ENCODE measurements at places on chromosomes 13 and 19.
A peak's percentile ranks its signal among the peaks of the same experiment; 100 is the strongest.

- no peak for DNase-seq
Measured at GRCh38 chr19:3506384-3507340, 551 bp downstream of the FZR1 start.

GRCh38 chr19:7215176-7215575 is 79.0 kb downstream of the INSR start:
- no peak for DNase-seq

GRCh38 chr13:50355797-50356196 is 340.6 kb downstream of the KCNRG start:
- DNase-seq = no peak

DNA sequence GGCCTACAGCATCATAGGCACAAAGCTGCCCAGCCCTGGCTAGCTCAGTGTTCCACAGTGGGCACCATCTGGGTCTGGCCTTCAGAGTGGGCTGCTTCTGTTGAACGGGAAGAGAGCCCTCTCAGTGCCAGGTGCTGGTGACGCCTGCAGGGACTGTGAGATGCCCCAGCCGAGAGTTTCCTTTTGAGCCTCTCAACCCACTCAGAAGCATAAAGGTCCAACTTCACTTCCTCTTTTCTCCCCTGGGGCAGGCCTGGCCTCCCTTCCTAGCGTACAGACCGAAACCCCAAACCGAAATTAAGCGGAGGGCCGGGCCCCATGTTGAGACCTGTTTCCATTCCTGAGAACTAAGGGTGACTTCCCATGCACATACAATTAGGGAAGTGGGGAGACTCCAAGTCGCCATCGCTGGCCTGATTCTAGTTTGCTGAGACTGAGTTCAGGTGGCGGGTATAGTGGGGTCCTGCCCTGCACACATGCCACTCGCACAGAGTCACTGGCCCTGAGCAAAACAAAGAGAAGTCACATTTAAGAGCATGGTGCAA is 6.9 kb downstream of the RAB8A start:
- peak; percentile 94 for DNase-seq

DNA sequence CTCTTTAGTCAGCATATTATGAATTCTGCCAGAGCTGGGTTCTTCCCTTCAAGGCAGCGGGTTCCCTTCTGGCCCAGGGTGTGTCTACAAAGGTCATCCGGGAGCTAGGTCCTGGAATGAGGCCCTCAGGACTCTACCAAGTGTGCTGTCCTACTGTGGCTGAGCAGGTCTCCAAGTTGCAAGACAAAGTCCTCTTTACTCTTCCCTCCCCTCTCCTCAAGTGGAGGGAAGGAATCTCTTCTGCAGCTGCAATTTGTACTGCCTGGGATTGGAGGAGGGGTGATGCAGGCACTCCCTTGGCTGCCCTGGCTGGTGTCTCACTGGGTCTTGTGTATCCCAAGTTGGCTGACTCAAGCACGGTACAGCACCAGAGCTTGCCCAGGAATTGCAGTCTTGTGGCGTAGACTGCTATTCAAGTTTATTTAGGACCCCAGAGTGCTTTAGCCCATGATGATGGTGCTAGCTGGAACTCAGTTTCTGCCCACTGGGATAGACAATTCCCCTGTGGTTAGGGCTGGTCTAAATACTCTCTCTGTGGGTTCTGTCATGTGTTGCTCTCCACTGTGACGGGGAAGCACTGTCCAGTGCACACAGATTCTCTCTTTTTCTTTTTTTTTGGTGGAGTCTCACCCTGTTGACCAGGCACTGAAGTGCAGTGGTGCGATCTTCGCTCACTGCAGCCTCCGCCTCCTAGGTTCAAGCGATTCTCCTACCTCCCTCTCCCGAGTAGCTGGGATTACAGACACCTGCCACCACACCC is 28.5 kb downstream of the RFC3 start:
- DNase-seq = no peak

DNA sequence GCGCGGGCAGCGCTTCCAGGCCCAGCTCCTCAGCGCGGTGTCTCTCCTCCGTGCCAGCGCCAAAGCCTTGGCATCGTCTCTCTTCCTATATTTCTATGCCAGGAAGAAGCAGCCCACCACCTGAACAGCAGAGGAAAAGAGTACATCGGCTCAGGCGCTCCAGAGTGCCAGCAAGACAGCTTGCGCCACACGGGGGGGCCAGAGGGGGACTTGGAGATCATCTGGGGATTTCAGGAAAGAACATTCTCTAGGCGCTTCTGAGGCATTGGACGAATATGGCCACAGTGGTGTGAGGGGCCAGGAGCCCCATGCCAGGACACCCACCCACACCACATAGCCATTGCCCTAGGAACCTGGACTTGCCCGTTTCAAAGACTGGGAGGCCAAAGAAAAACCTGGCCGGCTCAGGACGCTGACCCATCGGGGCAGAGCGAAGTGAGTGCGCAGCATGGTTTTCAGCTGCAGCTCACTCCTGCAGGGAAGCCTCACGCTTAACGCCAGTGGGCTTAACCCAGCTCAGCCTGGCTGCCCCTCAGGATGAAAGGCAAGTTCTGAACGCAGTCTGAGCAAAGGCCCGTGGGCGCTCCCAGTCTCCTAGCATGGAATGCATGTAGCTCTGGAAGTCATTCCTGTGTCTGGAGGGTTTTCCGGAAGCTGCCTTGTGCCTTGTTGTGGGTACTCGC is 62.1 kb downstream of the GGACT start:
- no peak for DNase-seq

DNA sequence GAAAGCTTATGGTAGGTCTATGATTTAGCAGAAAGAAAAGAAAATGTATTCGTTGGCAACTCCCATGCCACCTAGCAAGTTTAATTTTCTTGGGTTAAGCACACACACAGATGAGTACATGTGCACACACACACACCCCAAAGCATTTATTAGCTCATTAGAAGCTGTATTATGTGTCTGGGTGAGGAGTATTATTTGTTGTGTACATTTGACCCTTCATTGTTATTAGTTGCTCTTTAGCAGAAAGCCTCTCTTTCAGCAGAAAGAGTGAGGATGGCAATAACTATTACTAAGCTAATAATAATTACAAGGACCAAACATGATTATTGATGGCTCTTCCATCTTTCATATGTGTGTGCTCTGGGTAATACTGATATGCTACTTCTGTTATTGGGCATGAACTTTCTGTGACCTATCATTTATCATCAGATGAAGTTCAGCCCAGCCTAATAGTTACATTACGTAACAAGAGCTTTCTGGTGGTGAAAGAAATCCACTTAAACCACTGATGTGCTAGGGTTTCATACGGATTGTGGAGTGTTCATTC is 177.4 kb upstream of the OBI1 start:
- DNase-seq = no peak

DNA sequence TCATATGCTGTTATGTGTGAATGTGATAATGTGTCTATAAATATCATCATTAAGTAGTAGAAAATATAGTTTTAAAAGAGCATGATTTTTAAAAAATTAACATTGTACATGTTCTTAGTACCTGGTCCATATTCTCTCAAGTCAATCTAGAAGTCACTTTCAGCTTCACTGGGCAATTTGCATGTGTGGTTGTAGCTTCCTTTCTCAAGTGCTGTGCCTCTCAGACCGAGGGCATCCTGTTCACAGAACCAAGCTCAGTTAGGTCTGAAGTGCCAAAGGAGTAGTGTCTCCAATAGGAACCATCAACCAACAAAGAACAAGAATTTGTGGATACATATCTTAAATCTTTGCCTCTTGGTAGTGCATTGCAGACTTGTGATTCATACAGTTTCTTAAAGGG is 541.8 kb upstream of the SLC10A2 start:
- DNase-seq = no peak

- DNase-seq = peak; percentile 86
Measured at GRCh38 chr19:16041299-16041990, 34.9 kb upstream of the TPM4 start.

GRCh38 chr13:105996391-105997025 is 539.0 kb downstream of the EFNB2 start:
- no peak for DNase-seq

- DNase-seq = no peak
Measured at GRCh38 chr13:30972888-30973377, 40.5 kb downstream of the TEX26 start.

GRCh38 chr19:29644210-29644609 is 21.1 kb upstream of the PLEKHF1 start:
- no peak for DNase-seq

GRCh38 chr13:36965767-36966166 is 33.4 kb downstream of the ALG5 start:
- DNase-seq = no peak

GRCh38 chr13:108968566-108968965 is 339.2 kb downstream of the MYO16 start:
- DNase-seq = no peak

Data from KBM-7 (cell line).